Neuronal stem cell (in vitro differentiated cells): ENCODE measurements at places on chromosomes 7 and 10.

- DNase-seq: no peak
Measured at GRCh38 chr7:144834641-144835144, 1.2 kb downstream of the TPK1 start.

GRCh38 chr10:123636598-123637325, 29.4 kb upstream of the GPR26 start:
- no peak for DNase-seq

GRCh38 chr7:111753968-111754367, 191.7 kb upstream of the IMMP2L start:
- DNase-seq: no peak

DNA sequence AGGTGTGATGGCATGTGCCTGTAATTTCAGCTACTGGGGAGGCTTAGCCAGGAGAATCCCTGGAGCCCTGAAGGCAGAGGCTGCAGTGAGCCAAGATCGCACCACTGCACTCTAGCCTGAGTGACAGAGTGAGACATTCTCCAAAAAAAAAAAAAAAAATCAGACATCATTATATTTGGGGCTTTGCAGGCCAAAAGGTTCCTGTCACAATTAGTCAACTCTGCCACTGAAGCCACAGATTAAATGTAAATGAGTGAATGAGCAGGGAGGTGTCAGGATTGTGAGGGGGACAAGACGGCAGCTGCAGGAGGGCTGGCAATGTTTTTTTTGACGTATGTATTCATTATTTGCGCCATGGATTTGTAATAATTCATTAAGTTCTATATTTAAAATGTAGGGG, 3.3 kb downstream of the ZNF33B start:
- DNase-seq: no peak

- no peak for DNase-seq
Measured at GRCh38 chr7:42440951-42441350, 203.9 kb upstream of the GLI3 start.

- DNase-seq: no peak
Measured at GRCh38 chr10:115949282-115949844, 323.6 kb downstream of the GFRA1 start.

DNA sequence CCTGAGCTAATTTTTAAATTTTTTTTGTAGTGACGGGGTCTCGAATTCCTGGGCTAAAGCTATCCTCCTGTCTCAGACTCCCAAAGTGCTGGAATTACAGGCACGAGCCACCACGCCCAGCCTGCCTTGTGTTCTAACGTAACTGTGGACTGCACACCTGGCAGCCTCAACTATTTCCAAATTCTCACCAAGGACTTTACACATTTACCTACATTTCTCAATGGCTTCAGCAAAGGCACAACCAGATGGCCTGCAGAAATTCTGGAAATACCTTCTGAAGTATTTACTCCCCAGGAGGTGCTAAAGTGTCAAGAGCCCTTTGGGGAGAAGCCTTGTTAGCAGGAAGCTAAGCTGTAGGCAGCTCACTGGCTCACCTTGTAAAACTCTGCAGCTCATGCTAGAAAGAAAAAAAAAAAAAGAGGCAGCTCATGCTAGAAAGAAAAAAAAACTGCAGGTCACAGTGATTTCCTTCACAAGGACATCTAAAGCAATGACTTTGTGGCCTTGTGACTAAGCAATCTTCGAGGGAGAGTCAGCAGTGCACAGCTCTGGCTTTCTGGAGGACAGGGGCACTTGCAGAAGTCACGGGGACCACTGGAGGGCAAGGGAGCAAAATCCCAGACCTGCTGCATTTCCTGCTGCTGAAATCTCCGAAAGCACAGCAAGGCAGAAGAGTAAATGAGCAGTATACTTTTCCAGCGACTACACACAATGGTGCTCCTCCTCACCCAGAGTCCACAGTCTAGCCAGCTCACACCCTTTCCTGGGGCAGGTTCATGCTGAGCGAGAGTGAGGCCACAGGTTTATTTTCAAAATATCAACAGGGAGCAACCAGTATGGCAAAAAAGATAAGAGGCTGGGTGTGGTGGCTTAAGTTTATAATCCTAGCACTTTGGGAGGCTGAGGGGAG, 40.4 kb downstream of the BAIAP2L1 start:
- no peak for DNase-seq

- no peak for DNase-seq
Measured at GRCh38 chr7:30968747-30969603, 5.2 kb downstream of the GHRHR start.

GRCh38 chr10:124343351-124344265, 75.1 kb downstream of the OAT start:
- DNase-seq: no peak

DNA sequence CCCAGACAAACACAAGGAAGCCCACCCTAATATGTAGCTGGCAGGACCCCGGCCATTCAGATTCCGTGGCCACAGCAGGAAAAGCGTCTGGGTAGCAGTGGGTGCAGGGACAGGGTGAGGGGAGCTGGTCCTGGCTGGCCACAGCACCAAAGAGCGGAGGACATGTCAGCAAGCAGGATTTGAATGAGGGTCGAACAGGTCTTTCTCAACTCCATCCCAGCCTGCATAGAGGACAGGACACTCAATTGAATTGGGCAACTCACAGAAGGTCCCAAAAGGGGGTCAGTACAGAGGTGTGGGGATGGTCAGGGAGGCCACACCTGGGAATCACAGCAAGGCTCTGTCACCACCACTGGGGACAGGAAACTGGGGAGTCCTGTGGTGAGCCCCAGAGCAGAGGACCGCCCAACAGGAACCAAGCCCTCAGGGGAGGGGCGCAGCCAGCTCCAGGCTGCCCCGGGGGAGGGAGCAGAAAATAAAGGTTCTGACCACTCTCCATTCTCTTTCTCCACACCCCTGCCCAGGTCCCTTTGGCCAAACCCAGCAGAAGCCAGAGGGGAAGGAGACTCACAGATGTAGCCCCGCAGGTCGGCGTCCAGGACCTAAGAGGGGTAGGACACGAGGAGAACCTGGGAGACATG, 108.7 kb upstream of the PPP2R2D start:
- no peak for DNase-seq

DNA sequence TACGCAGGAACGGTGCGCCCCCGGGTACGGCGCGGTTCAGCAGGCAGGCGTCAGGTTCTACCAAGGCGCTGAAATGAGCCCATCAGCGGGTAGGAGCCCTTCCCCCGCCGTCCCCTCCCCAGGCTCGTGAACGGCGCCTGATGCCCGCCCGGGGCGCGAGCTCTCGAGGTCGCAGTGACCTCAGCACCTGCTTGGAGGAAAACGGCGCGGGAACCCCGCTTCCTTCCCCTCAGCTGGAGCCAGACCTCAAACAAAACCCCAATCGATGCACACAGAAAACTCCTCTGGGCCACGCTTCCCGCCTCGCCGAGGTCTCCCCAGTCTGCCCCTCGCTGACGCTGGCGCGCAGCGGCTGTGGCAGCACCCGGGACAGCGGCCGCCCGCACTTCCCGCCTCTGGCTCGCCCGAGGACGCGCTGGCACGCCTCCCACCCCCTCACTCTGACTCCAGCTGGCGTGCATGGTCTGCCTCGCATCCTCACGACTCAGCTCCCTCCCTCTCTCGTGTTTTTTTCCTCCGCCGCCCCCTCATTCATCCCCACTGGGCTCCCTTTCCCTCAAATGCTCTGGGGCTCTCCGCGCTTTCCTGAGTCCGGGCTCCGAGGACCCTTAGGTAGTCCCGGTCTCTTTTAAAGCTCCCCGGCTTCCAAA, 514 bp upstream of the GAD2 start:
- DNase-seq: peak; percentile 62

DNA sequence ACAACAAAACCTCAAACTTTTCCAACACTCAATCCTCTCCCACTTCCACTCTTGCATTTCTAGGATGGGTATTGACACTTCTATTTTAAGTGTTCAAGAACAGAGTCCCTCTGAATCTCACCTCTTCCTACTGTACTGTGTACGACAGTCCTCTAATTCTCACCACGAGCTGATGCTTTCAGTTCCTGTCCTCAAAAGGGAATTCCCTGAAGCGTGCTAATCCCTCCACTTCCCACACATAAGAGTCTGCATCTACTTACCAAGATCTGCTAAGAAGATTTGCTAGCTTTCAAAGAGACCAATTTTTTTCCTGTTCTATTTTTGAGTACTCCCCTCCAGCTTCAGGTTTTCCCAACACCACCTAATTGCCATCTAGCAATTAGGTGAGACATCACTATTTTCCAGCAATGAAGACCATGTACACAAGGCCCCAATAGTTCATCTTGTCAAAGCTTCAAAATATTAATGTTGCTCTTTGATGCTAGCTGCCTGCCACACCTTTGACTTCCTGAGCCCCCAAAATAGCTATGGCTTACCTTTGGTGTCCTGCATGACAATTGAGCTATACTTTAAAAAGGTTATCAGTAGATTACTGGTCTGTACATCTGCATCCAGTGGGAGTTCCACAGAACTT, 54.4 kb downstream of the ARMH3 start:
- DNase-seq: no peak

DNA sequence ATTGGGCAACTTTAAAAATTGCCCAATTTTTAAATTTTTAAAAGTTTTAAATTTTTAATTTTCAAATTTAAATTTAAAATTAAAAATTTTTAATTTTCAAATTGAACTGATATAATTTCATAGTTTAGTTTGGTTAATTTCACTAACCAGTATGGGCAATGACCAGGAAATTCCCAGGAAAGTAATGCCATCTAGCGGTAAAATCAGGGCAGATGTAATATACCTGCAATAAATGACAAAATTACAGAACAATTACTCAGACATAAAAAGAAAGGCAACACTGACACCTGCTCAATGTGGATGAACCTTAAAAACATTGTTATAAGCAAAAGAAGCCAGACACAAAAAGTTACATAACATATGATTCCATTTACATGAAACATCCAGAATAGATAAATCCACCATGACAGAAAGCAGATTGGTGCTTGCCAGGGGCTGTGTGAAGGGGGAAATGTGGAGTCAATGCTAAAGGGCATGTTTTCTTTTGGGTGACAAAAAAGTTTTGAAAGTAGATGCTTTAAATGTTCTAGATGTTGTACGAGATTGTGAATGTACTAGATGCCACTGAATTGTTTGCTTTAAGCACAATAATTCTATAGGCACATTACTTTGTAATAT, 28.6 kb upstream of the SLC16A12 start:
- DNase-seq: peak; percentile 15

- no peak for DNase-seq
Measured at GRCh38 chr7:148332191-148333186, 258.1 kb upstream of the C7orf33 start.

DNA sequence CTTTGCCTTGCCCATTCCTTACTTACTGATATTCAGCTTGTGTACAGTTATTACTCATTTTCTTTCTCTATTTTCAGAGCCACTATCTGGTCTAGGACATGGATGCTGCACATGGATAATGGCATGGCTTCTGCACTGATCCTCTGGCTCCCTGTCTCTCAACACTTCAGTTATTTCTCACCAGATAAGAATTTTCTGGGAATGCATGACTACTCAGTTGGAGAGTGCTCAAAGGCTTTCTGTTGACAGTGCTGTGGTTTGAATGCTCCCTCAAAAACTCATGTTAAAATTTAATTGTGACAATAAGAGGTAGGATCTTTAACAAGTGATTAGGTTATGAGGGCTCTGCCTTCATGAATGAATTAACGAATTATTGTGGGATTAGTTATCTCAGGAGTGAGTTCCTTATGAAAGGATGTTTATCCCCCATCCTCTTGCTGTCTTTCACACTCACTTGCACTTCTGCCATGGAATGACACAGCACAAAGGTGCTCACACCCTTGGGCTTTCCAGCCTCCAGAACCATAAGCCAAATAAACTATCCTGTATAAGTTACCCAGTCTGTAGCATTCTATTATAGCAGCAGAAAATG, 16.1 kb upstream of the PIK3CG start:
- no peak for DNase-seq

- no peak for DNase-seq
Measured at GRCh38 chr10:86336341-86336740, 30.3 kb downstream of the GRID1 start.

DNA sequence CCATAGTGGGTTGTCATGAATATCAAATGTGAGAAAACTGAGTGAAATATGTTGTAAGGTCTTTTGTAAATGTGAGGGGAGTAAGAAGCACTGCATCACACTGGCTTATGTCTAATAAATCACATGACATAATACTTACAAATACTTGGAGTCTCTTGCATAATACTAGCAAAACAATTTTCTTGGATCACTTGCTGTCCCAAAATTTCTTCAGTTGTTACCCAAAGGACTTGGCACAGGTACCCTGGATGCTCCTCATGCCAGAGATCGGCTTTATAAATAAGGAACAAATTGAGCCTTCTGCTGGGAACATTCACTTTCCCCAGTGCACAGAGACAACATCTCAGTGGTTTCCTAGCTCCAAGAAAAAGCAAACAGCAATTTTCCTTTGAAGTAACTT, 5.0 kb upstream of the LRIT2 start:
- no peak for DNase-seq

DNA sequence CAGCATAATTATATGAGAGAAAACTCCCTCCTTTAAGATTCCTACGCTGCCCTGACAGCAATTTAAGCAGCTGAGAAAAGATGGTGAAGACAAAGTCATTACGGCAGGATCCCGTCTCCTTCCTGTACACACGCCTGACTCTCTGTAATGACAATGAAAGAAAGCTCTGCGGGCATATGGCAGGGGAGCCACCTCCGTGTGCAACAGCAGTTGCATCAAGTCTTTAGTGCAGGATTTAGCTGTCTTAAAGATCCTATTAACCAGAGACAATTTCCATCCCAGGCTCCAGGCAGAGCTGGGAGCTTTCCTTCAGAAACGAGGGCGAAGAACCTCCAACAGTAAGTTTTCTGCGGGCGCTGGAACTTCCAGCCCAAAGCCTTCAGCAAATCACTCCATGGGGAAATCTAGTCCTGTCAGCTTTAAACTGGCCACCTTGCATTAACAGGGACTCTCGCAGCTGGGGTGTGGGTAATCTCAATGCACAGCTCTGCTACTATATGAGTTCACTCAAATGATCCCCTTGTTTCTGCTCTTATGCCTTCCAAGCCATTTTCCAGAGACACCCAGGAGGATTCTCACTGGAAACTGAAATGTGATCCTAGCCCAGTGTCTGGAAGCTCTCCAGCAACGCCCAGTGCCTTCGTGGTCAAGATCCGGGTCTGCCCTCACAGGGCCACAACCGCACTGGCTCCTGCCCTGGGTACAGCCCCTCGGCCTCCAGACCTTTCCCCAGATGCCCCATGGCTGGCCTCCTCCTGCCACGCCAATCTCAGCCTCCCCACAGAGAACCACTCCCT, 74.9 kb downstream of the CTBP2 start:
- no peak for DNase-seq
